ENCODE measurements at places on chromosomes 16 and 17.
A peak's percentile ranks its signal among the peaks of the same experiment; 100 is the strongest.

- DNase-seq: no peak
These were observed 134.0 kb upstream of the IRX6 start for GRCh38 chr16:55189682-55190636.

DNA sequence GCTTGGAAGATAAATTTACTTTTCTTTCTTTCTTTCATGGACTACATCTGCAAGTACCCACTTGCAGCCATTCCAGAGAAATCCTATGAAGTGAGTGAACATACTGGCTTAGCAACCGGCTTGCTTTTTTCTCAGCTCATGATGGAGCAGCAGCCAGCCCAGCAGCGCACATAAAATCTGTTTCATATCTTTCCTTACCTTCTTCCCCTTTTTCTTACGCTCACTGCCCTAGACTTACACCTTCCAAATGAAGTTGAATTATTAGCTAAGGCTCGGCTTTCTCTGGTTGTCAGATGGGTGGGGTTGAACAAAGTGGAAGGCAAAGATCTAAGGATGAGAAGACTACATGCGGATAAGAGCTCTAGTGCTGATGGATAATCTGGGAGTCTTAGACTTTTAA lies 13.9 kb upstream of the ABCA8 start:
- no peak for DNase-seq

- DNase-seq: no peak
These were observed 1.0 kb downstream of the GABARAP start for GRCh38 chr17:7241090-7241733.

DNA sequence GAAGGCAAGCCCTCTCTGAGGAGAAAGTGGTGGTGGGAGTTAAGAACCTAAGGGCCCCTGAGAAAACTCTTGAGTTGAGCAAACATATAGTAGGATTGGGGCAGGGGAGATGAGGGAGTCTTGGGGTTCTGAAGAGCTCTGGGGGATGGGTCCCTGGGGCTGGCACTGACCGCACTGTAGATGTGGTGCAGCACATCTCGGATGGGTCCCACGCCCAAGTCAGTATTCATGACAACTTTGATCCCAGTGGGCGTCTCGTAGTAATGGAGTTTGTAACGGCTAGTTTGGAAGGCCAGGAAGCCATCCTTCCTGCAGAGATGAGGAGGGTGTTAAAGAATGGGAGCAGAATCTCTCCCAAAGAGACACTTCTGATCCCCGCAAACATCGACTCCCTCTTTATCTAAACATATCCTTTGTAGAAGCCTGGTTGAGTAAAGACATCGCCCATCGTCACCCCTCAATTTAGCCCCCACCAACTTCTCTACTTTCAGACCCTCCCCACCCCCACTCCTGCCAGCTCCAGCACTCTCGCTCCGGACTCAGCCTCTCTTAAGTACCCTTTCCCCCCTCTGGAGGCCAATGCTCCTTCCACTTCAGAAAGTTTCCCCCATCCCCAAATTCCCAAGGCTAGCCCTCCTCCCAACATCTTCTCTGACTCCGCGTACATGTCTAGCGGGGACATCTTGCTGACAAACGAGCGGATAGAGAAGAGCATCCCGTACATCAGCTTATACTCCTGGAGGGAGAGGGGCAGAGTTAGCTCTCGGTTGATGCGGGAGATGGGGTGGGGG lies 710 bp downstream of the TRAPPC1 start:
- no peak for DNase-seq

DNA sequence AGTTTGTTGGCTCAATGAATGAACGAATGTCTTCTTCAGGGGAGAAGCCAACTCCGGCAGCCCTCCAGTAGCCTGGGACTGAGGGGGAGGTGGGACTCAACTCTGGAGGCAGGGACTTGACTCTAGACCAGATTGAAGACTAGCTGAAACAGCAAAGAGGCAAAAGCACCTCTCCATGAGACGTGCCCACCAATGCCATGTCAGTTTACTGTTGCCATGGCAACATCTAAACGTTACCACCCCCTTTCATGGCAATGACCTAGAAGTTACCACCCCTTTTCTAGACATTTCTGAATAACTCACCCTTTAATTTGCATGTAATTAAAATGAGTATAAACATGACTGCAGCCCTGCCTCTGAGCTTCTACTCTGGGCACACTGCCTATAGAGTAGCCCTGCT lies 91.8 kb downstream of the ASIC2 start:
- no peak for DNase-seq

GRCh38 chr17:37220607-37220953 lies 155.2 kb upstream of the C17orf78 start:
- no peak for DNase-seq

DNA sequence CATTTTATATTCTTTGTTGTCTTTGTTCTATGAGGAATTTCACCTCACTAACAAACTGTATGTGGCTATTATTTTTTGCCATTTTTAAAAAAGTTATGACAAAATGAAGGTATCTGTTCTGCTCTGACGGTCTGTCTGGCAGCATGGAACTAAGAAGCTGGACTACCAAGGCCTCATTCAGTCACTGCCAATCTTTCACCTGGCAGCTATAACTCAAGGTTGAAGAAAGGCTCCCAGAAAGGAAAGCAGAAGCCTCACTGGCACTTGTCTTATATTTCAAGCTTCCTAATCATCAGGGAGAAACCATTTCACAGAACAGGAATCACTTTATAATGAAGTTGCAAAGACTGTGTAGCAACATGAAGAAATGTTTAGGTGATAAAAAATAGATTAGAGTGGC lies 18.7 kb upstream of the SLC6A4 start:
- DNase-seq: no peak

DNA sequence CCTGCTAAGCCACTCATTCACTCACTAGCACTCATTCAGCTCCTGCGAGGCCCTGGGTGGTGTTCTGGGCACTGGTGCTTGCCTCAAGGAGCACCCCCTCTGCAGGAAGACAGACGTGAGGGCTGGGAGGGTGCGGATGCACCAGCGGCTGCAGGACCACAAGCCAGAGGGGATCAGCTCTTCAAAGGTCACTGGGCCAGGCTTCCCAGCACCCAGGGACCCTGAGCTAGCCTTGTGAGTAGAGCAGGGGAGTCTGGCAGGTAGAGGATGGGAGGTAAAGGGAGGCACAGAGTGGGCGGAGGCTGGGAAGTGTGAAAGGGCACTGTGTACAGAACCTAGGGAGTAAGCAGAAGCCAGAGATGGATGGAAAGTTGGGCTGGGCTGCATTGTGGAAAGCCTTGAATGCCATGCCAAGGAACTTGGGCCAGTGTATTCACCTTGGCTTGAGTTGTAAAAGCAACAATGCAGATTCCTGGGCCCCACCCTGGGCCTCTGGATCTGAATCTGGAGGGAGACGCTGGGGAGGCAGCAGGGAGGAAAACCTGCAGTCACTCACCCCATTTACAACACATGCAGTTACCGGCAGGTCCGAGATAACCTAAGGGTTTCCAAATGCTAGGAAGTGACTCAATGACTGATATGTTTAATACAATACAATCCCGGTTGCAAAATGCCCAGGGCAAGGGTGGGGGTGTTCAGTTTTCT lies 1.7 kb downstream of the IL4R start:
- no peak for DNase-seq

DNA sequence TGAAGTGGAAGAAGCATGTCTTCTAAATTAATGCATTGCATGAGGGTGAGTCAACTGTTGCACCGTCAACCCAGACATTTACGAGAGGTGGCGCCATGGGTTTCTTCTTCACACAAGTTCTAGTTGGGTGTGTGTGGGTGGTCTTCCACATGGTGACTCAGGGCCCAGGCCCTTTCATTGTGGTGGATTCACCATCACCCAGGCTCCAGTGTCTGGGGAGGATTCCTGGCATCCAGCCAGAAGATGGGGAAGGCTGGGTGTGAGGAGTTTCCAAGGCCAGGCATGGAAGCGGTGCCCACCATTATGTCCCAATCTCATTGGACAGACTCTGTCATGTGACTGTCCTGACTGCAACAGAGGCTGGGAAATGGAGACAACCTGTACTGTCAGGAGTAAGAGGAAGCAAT lies 21.4 kb upstream of the JPH3 start:
- DNase-seq: no peak

DNA sequence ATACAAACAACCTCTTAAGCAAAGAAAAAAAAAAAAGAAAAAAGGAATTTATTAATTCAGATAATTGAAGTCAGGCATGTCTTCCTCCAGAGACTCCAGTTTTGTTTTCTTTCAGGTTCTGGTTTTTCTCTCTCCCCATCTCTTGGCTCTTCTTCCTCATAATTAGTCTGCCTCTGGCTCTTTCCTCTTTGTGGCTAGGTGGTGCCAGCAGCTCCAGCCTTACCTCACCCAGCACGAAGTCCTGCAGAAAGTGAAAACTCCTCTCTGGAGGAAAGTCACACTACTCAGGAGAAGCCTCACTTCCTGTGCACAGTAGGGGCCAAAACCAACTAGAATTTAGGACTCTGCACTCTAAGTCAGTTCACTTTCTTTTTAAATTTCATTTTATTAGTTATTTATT lies 10.3 kb upstream of the NFAT5 start:
- no peak for DNase-seq

- DNase-seq: peak; percentile 18
These were observed 30.0 kb downstream of the TBC1D16 start for GRCh38 chr17:80005360-80006338.

DNA sequence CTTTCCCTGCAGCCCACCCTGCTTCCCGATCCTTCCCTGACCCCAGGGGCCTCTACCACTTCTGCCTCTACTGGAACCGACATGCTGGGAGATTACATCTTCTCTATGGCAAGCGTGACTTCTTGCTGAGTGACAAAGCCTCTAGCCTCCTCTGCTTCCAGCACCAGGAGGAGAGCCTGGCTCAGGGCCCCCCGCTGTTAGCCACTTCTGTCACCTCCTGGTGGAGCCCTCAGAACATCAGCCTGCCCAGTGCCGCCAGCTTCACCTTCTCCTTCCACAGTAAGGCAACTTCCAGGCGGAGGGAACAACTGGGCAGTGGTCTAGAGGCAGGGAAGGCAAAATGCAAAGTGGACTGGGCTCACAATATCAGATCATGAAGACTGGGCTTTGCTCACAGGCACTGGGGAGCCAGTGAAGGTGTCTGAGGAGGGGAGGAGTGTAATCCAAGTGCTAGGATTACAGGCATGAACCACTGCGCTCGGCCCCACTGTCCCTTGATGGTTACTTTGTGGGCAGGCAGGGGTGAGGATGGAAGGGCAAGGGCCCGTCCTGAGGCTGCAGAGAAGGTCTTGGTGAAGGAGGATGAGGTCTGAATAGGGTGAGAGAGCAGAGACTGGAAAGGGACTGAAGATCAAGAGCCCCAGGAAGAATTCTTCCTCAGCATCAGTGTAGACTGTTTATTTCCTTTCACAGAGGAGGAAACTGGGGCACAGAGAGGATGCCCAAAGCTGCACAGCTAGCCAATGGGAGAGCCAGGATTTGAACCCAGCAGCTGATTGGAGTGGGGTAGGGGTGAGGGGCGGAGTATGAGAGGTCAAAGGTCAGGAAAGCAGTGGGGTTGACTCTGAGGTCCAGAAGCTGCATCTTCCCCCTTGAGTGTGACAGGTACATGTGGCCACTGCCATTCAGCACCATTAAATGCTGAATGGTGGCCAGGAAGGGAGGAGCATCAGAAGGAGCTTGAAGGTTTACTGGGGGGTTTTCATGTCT lies 16.5 kb upstream of the ADGRG3 start:
- no peak for DNase-seq

DNA sequence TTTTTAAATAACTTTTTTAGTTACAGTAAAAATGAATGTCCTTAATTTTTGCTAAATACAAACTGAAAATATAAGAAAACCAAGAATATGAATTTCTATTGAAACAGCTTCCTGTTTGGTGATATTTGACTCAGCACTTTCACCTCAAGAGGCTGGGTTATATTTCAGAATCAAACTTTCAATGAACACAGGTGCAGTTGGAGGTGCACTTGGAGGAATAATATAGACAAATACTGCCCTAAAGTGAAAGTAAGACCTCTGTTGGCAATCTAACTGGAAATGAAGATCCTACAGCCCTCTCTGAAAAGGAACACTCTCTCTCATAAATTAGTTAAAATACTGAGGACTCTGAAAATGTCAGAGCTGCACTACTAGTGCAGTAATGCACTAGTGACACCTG lies 106.2 kb downstream of the BRIP1 start:
- DNase-seq: no peak

DNA sequence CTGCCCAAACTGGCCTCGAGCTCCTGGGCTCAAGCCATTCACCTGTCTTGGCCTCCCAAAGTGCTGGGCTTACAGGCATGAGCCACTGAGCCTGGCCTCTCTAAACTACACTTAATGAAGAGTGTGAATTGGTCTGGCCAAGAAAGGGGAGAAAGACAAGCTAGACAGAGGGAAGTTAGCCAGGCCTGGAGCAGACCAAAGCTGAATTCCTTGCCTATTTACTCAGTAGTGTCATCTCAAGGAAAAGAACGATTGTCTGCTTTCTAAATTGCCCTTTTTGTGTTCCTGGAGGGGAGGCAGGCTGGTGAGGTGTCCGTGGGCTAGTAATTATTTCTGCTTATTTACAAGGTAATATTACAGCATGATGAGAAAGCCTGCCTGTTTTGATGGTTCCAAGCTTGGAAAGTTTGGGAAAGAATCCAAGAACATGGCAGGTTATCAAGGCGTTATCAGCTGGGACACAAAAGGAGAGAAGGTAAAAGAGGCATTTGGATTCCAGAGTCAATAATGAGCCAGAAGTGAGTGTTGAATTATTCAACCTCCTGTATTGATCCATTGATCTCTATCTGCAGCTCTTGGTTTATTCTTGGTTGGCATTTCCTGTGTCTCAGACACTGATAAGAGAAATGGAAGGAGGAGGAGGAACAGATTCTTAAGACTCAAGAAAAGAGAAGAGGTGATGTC lies 6.3 kb upstream of the CBFB start:
- no peak for DNase-seq

DNA sequence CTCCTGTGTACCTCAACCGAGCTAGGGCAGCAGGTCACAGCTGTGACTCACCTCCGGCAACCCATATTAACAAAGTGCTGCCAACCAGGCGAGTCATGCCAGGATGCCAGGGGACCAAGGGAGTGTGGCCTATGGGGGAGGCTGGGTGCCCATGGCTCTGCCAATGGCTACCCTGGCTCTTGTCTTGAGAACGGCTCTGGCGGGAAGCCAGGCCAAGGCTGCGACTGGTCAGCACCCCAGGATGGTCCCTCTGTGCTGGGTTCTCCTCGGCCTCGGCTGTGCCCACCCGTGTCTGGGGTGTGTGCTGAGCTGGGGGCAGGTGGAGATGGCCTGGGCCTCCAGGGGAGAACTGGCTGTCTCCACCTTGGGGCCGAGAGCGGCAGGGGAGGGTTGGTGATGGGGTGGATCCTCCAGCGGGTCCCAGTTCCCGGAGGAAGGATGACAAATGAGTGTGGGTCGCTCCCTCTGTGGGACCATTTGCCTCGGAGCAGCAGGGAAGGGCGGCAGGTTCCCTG lies 75.8 kb downstream of the MRC2 start:
- no peak for DNase-seq

DNA sequence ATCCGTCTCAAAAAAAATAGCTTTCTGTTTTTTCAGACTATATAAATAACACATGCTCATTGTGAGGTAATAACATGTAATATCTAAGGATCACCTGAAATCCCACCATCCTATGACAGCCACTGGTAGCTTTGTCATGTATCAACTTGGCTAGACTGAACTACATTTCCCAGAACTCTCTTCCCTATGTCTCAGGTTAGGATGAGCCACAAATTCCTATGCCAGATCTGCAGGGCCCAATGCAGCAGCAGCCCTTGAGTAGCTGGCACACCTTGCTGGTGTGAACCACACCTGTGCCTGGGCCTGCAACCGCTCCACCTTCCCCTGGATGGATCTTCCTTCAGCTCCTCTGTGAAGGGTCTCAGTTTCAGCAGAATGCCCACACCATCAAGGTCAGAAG lies 28.1 kb downstream of the OGFOD1 start:
- DNase-seq: no peak
